NCI-H82 (cell line): ENCODE measurements at places on chromosomes 4 and X.
A peak's percentile ranks its signal among the peaks of the same experiment; 100 is the strongest.

DNA sequence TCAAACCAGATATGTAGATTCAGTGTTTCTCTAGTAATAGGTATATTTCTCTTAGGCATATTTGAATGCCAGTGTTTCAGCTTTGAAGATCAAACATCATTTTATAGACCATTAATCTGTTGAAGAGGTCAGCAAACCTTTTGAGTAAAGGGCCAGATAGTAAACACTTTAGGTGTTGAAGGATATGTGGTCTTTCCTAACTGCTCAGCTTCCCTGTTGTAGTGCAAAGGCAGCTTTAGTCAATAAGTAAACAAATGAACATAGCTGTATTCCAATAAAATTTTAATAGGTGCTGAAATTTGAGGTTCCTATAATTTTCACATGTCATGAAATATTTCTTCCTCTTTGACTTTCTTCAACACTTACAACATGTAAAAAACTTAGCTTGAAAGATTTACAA lies 201.6 kb downstream of the ADGRL3 start:
- DNase-seq = no peak

GRCh38 chr4:81040012-81040659 lies 9.6 kb downstream of the BMP3 start:
- peak; percentile 73 for DNase-seq

GRCh38 chrX:130725519-130725918 lies 177.5 kb downstream of the ENOX2 start:
- DNase-seq = no peak

DNA sequence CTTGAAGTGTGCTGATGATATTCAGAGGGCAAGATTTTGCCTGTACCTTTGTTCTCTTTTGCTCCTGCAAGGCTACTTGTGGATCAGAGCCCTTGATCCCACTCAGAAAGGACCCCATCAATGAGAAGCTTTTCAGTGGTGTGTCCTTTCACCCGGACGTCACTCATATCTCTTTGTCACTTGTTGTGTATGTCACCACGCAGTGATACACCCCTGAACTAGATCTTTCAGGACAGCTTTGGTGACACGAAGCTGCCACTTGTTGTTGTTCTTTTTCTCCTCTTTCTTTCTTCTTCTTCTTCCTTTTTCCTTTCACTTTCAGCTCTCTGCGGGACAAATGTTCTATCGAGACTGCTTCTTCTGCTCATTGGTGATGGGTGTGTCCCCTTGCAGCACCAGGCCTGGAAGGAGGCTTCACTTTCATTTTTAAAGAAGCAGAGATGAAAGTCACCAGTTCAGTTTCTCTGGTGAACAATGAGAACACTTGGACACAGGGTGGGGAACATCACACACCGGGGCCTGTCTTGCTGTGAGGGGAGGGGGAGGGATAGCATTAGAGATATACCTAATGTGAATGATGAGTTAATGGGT lies 83.6 kb downstream of the NBDY start:
- DNase-seq = no peak

GRCh38 chrX:106734827-106735226 lies 8.3 kb downstream of the RNF128 start:
- DNase-seq = no peak

DNA sequence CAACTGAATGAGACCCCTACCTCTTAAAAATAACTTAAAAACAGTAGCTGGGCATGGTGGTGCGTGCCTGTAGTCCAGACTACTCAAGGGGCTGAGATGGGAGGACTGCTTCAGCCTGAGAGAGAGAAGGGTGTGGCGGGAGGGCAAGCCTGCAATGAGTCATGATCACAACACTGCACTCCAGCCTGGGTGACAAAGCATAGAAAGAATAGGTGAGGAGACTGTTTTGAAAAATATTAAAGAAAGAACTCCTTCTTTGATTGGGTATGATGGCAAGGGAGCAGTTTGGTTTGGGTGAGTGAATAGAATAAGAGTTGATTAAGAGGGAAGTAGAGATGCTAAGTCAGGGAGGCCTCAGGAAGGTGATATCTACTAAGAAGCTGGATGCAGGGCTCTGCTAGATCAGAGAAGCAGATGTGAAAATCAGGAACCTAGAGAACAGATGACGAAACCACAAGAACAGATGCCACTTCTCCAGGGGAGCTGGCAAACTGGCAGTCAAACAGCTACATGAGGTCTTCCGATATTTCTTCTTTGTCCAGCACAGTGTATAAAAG lies 318.6 kb downstream of the OPHN1 start:
- DNase-seq = no peak

- no peak for DNase-seq
These were observed 855.6 kb downstream of the CCSER1 start for GRCh38 chr4:90982813-90983212.

DNA sequence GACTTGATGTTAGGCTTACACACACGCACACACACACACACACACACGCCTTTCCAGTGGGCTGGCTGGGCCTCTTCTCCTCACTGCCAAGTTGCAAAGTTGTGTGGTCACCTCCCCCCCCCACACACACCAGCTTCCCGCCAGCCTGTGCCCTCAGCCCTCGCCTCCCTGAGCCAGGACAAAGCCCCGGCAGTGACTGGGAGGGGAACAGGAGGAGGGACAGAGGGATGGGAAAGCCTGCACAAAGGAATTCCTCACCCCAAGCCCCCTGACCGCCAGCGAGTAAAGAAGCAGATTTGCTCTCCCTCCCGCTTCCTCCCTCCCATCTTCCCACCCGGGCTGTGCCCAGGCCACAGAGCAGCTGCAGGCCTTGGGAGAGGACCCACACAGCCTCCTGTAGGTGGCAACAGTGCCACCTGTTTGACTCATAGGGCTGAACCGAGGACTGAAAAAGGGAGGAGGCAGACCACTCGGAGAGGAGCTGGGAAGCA lies at the start of gene GDPD2:
GDPD2 (plus strand) TSS at position 464 of the 491 bp plus-strand sequence. CDS start 1,671 bp downstream, outside the sequence.
- peak; percentile 74 for DNase-seq

GRCh38 chrX:22366906-22367305 lies 94.2 kb downstream of the CBLL2 start:
- no peak for DNase-seq

GRCh38 chrX:97039363-97040029 lies 155.8 kb downstream of the RPA4 start:
- no peak for DNase-seq

DNA sequence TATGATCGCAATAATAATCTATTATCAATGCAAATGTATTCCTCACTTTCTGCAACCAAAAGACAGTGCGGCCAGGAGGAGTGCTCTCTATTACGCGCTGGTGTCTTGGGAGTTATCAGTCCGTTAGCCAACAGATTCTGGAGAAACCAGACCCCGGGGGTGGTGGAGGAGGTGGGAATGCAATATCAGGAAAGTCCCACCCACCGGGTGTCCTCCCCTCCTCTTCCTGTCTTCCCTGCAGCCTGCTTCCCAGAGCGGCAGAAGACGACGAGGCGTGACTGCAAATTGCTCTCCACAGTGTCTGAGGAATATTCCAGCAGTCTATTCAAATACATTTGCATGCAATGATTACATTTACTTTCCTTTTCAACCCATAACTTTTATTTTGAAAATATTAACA lies 17.9 kb upstream of the TLR3 start:
- no peak for DNase-seq

DNA sequence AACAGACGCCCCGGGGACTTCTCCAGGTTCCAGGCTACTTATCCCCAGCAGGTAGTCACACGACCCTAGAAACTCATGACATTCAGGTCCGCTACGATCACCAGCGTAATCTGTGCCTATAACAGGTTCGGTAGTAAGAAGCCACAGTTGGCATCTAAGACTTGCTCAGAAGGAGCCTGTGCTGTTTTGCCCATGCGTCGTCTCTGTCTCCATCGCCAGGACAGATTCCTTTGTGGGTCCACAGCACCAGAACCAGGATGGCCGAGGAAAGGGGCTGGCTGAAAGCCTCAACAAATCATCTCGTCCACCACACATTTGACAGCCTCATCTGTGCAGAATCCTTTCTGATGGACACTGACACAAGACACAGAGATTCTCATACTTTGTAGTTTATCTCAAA lies 319.5 kb upstream of the AGA start:
- DNase-seq = no peak

GRCh38 chr4:24210332-24210902 lies 320.6 kb upstream of the PPARGC1A start:
- DNase-seq = no peak

DNA sequence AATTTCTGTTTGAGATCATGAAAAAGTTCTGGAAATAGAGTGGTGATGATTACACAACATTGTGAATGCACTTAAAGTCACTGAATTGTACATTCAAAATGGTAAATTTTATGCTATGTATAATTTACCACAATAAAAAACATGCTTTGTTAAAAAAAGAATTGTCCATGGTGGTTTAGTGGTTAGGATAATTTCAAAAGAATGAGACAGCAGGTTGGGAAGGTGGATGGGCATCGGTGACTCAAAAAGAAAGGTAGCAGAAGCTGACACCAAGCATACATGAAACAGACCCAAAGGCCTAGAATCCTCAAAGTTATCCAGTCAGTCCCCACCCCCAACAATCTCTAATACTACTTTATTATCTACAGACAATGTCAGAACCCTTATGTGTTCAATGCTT lies 91.1 kb downstream of the MSN start:
- no peak for DNase-seq

- no peak for DNase-seq
These were observed 4.7 kb downstream of the HAND2 start for GRCh38 chr4:173525118-173526011.

DNA sequence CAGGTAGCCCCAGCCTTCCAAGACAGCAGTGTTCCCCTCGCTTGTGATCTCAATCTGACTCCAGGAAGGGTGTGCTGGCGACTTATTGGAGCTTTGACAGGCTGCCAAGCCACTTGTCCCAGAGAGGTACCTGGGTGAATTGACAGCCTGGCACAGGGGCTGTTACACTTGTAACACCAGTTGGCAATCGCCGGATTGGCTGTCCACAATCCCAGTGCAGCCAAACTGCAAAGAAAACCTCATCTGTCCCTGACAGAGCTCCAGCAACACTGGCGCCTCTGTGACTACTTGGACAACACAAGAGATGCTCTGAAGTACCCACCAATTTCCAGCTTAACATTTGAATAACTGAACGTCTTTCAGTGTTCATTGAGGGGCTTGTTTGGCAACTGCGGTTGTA lies 76.8 kb upstream of the PRPS1 start:
- no peak for DNase-seq

GRCh38 chrX:101595739-101596419 lies 21.9 kb downstream of the ARMCX6 start:
- DNase-seq = peak; percentile 62

DNA sequence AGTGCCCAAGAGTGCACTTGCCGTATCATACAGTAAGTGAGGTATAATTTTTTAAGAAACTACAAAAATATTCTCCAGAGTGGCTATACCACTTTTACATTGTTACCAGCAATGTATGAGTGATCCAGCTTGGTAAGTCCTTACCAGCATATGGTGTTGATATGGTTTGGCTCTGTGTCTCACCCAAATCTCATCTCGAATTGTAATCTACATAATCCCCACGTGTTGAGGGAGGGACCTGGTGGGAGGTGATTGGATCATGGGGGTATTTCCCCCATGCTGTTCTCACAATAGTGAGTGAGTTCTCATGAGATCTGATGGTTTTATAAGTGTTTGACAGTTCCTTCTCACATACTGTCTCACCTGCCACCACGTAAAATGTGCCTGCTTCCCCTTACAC lies 44.8 kb downstream of the RBMX start:
- peak; percentile 91 for DNase-seq

DNA sequence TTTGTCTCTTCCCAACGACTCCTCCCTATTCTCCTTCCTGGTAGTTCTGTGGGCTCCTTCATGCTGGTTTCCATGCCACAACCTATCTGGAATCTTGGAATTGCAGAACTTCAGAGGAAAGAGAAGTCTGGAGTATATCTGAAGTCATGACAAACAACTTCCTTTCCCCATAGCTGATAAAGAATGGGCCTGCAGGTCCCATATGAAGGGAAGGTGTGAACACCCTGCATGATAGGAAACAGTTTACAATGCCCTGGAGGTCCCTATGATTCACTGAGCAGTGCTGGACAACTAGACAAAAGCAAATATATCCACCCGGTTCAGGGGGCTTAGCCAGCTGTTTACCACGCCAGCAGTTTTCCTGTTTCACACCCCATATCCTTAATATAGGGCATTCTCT lies 19.4 kb downstream of the FAM9C start:
- DNase-seq = no peak

DNA sequence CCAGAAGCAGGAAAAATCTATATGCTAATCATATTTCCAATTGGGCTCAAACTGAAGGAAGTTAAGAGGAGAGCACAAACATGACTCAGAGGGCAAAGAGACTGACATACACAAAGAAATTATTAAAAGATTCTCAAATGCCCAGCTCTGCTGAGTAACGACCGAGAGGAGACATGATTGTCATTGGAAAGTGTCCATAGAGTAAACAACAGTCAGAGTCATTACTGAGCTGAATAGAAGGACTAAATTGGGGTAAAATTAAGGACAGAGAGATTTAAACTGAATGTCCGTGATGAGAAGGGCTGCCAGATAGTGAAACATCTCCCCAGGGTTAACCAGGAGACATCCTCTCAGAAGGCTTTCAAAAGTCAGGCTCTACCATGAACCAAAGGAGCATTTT lies 111.2 kb upstream of the GALNT7 start:
- no peak for DNase-seq

DNA sequence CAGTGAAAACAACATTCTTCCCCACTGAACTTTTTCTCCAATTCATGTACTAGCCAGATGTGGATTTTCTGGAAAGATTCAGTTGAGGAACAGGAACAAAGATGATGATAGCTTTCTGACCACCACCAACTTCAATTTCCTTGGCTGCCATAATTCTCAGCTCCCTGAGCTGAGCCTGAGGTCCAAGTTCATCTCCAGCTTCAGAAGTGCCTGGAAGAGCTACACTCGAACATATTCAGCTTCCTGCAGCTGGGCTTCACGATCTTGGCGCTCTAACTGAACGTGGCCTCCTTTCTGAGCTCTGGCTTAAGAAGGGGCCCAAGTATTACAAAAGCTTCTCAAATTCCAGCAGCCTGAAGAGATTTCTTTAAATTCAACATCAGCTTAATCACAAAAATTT lies 83.9 kb downstream of the QDPR start:
- DNase-seq = no peak

DNA sequence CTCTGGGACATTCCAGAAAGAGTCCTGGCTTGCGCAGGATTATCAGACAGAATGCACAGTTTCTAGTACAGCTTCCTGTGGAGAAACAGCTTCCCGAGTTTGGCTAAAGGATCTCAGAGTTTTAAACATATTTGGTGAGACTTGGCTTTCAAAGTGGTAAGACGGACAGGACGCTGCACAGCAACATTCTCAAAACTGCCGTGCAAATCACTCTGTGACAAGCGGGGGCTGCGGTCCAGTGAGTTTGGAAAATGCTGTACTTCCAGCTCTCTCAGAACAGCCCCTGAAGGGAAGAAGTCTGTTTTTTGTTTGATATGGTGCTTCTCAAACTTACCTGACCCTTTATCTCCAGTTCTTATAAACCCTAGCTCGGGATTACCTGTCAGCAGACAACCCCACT lies 18.1 kb downstream of the LGI2 start:
- DNase-seq = no peak

- DNase-seq = no peak
These were observed 19.2 kb downstream of the ALPK1 start for GRCh38 chr4:112316360-112316759.

- DNase-seq = no peak
These were observed 28.2 kb upstream of the PGK1 start for GRCh38 chrX:78075787-78076389.
